ENCODE measurements at places on chromosomes 4 and X.

- no peak for DNase-seq
These were observed 57.7 kb upstream of the MAML3 start for GRCh38 chr4:140211693-140212092.

- DNase-seq, result no peak
These were observed 650.0 kb upstream of the BOD1L1 start for GRCh38 chr4:14277505-14277904.

- peak; percentile 79 for DNase-seq
These were observed 54.0 kb downstream of the MAML3 start for GRCh38 chr4:140099983-140100382.

GRCh38 chr4:79598801-79599200, 190.8 kb upstream of the GK2 start:
- DNase-seq, result peak; percentile 3

- no peak for DNase-seq
These were observed 56.7 kb downstream of the TSPAN5 start for GRCh38 chr4:98601708-98602107.

DNA sequence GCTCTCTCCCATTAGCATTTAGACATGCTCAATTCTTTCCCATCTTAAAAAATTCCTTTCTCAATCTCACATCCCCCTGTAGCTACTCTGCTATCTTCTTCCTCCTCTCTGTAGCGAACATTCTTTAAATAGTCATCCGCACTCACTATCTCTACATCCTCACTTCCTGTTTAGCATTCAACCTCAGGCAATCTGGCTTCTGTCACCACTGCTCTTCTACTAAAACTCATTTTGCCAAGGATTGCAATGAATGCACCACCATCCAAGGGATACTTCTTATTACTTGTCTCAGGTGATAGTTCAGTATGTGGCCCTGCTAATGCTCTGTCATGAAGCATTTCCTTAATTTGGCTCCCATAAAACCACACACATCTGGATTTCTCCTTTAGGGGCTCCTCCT, 10.9 kb upstream of the TET2 start:
- DNase-seq, result no peak

DNA sequence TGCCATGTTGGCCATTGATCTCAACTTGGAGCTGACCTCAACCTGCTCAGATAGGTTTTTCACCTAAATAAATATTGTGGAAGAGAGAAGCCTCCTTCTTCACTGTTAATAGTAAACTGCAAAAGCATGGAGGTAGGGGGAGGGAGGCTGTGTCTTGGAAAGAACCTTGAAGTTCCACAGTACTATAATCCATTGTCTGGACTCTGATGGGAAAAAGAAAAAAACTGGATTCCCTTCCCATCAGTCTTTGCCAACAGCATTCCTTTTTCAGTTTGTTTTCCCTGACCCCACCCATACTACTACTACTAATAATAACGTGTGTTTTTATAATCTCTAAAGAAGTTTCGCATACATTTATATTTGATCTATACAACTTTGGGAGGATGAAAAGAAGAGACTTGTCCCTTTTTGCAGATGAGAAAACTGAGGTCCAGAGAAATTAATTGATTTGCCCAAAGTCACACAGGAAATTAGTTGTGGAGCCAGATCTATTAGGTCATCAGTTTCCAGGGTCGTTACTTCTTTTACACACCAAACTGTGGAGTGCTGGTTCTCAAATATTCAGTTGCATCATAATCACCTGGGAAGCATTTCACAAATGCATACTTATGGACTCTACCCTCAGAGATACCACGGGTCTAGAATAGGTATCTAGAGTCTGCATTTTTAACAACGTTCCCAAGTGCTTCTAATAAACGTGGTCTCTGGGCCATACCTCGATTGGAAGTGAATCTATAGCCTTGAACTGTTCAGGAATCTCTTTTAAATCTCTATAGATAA, 59.1 kb downstream of the LUZP4 start:
- DNase-seq, result no peak

All from NCI-H69 (cell line).